ENCODE measurements at places on chromosomes 12 and 14.
A peak's percentile ranks its signal among the peaks of the same experiment; 100 is the strongest.

GRCh38 chr14:71770431-71770830 is 161.8 kb upstream of the RGS6 start:
- DNase-seq = no peak

DNA sequence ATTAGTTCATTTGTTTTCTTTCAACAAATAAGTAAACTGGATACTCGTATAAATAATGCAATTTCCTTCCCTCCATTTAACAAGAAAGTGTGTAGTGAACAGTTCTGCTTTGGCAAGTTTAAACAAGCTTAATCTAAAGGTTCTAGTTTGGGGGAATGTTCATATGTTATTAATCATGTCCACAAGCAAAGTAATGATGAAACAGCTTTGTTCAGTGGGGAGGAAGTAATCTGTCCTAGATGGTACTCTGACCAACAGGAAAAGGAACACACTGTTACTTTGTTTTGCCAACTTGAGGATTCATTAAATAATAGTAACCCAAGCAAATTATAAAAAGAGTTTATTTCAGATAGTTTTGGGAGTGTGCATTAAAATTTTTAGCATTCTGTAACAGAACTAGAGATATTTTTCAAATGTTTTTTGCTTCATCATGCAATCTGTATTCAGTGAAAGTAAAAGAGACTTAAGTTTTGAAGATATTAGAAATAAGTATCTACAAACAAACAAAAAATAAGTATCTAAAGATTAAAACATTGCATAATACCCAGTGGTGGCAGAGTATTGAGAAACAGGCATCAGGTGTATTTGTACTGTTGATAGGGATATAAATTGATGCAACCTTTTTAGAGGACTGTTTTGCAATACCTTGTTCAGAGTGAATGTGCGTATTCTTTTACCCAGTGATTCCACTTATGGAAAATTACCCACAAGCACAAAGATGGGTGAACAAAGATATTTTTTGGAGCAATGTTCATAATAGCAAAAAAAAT is 61.1 kb downstream of the RAB35 start:
- DNase-seq = peak; percentile 81

DNA sequence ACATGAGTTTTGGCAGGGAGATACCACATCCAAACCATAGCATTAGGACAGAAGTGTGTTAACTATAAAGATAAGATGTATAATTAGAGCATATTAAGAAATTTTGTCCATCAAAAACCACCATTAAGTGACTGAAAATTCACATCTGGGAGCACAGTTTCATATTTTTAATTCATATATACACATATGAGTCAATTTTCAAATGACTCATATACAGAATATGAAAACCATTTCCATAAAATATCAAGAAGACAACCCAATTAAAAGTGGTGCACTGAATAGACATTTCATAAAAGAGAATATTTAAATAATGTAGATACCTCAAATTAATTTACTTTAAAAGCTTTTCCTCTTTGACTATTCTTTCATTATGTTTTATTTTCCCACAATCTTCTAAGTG is 25.3 kb downstream of the MUCL1 start:
- DNase-seq = no peak

DNA sequence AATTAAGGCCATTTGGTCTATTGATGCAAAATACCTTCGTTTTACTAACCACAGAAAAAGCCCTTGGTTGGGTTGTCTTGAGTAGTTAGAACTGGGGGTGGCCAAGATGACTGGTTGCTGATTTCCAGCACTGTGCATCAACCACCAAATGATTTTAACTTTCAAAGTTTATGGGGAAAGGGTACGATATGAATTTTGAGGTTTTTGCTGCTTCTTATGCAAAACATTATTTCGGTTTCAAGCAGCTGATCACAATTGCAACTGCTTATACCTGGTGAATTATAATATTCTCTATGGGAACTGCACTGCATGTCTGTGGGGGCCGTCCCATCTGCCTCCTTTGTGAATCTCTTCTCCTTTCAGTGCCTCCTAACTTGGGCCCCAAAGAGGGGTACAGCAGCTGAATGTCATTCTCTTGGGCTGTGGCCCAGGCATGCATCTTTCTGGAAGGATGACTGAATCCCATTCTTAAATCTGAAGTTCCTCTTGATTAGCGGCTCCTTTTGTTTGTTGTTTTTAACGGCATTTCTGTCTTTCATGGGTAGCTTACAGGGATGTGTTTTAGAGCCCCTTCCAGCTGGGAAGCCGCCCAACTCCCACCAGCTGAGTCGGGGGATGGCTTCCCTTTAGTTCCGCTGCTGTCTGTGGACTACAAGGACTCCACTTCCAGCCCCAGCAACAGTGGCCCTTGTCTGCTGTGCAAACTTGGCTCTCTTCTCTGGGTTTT is 479.8 kb downstream of the ZFP36L1 start:
- no peak for DNase-seq

DNA sequence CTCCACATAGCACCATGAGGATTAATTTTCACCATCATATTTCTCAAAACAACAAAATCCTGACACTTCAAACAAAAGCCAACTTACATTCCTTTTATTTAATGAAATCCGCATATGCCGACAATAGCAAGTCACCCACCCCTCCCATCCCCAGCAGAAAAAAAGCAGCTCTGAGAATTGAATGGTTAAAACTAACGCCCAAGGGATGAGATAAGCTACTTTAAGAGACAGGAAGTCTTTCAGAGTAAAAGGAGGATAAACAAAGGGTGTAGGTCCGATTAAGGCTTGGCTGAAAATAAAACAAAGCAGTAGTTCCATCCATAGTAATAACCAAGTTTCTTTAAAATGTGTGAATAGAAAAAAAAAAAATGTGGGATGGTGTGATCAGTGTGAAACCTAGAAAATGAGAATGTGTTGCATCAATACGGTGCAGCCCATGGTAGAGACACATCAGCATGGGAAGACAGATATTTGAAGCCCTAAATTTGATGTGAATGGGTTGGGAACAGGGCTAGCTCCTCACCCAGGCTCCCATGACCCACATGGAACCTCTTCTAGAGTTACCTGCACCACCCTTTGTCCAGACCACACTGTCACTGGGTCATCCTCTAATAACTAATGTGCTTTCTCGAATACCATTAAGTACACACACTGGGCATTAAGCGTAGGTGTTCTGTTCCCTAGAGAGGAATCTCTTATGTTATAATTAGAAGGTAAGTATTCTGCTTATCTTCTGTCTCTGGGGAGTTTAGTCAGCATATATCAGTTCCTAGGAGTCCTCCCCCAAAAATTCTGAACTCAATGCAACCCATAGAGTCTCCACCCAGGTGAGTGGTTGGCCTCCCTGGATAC is 31.7 kb downstream of the RTRAF start:
- DNase-seq = no peak

Data from HepG2 (cell line).